ENCODE measurements at places on chromosomes 1 and 21.

DNA sequence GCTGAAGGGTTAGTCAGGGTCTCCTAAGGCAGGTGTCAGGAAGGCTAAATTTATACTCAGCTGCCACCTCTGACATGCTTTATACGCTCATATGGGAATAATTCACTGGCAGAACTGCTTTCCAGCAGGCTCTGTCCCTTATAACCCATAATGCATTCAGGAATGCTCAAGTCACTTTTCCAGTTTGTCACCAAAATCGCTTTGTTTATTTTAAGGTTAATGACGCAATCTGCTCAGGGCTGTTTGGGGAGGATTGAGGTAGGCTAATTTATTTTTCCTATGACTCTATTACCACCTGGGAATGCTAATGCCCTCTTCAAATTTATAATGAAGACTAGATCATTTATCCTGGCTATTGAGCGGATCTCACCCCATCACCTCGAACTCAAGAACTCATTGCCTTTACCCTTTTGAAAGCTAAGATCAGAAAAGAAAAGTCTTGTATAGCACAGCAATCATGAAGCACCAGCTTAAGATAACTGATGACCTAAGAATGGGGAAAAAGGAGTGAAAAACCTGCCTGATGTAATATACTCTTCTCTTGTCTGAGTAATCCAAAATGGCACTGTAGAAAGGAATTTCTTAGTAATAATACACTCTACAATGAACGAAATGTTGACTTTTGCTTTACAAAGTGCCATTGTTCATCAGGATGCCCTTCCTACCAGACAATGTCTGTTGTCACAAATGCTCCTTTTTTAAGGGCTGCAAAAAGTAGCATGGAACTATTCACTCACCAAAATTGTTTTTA lies 97.9 kb upstream of the EXO1 start:
- no peak for DNase-seq

GRCh38 chr1:162327788-162328165 lies 48.9 kb downstream of the SPATA46 start:
- no peak for DNase-seq

- no peak for DNase-seq
These were observed 88.2 kb upstream of the WNT4 start for GRCh38 chr1:22231068-22231593.

DNA sequence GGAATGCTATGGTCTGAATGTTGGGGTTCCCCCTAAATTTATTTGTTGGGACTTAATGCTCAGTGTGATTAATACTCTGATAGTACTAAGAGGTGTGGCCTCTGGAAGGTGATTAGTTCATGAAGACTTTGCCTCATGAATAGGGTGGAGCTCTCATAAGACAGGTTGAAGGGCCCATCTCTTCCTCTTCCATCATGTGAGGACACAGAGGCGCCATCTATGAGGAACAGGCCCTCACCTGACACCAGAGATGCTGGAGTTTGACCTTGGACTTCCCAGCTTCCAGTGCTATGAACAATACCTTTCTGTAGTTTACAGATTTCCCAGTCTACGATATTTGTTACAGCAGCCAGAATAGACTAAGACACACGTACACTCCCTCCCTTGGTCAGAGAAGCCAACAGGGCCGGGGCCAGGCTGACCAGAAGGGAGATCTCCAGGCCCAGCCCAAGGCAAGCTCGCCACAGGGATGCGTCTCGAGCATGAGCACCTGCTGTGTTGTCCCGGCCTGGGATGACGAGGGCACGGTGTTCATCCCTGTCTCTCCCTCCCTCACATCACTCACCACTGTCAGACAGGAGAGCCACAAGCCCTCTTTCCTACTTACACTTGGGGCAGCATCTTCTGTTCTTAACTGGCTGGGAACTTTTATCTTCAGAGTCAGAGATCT lies 4.7 kb upstream of the ABCG1 start:
- DNase-seq, result no peak

- DNase-seq, result no peak
These were observed 36.3 kb upstream of the MYOCOS start for GRCh38 chr1:171585715-171586114.

- DNase-seq, result no peak
These were observed 51.0 kb downstream of the ECE1 start for GRCh38 chr1:21239221-21239620.

DNA sequence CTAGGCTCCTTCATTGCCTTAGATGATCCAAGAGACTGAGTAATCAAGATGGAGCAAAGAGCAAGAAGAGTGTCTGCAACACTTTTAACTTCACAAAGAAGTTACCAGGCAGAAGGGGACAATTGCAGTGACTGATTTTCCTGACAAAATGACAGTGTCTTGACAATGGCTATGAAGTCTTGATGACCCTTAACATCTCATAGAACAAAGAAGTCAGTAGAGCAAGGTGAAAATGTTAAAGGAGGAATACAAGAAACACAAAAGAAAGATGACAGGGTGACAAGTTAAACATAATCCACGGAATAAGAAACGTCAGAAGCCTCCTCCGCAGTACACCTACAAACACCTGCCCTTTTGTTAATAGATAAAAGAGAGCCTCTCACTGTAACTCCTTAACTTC lies 15.1 kb upstream of the VCAM1 start:
- DNase-seq, result no peak

DNA sequence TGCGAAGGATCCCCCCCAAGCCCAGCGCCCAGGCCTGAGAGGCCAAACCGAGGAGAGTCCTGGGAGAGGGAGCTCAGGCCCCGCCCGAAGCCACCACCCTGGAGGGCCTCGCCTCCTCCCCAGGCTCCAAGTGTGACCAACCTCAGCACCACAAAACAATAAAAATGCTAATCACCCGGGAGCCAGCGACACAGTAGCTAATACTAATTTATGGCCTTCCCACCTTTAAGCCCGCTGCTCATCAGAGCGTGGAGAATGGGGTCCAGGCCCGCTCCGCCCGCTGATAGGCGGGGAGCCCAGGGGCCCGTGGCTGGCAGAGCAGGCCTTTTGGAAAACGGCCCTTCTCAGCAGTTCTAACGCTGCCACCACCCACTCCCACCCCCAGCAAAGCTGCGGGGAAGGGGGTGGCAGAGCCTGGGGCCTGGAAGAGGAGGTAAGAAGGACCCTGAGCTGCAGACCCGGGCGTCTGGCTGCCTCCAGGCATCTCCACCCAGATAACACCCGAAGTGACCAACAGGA lies 20.4 kb upstream of the TAS1R2 start:
- DNase-seq, result no peak

- DNase-seq, result no peak
These were observed 6.5 kb downstream of the WLS start for GRCh38 chr1:68225781-68226180.

GRCh38 chr21:25925064-25925800 lies 190.5 kb downstream of the GABPA start:
- no peak for DNase-seq

- no peak for DNase-seq
These were observed 181.5 kb downstream of the PRDM2 start for GRCh38 chr1:13881385-13882088.

DNA sequence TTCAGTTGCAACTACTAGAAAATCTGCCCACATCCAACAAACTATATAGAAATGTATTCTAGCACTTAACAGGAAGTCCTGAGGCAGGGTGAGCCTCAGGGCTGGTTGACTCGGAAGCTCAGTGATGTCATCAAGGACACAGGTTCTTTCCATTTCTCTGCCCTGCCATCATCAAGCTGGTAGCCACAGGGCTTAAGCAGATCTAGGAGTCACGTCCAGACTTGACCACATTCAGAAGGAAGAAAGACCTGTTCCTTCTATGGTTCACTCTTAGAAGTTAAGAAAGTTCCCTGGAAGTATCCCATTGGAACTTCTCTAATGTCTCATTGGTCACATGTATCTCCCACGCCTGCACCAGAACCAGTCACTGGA lies 438.1 kb downstream of the PRDM2 start:
- DNase-seq, result no peak

GRCh38 chr1:223803211-223803610 lies 42.5 kb downstream of the TP53BP2 start:
- DNase-seq, result no peak

GRCh38 chr1:160211046-160211790 lies 6.0 kb downstream of the PEA15 start:
- no peak for DNase-seq

GRCh38 chr1:6783936-6784559 lies 1.2 kb upstream of the CAMTA1 start:
- DNase-seq, result no peak

DNA sequence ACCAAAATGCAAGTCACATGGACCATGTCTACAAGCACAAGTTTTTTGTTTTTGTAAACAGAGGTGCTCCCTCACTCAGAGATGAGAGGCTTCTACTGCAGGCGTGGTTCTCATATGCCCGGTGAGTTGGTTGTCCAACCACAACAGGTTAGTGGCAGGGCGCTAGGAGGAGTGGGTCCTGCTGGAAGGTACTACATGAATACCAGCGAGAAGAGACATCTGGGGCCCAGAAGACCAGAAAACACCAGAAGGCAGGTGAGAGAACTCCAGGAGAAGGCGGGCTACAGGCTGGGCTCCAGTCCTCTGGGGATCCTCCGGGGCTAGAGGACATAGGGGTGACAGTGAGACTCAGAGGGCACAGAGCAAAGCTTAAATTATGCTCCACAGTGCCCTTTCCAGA lies 366.5 kb downstream of the MATN1 start:
- DNase-seq, result no peak

DNA sequence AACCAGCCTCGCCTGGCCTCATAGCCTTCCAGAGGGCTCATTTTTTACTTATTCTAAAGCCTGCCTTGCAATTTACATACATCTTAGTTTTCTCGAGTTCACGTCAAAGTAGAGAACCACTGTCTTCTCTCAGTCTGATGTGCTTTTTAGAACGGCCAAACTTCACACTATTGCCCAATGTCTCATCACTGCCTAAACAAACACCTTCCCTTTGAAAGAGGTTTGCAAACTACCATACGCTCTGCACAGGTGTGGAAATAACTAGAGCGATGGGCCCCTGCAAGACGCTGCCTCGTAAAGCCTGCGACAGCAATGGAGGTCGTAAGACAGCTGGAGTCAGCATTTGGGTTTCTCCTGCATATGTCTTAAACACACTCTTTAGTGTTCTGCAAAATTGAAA lies 22.6 kb downstream of the PRDM15 start:
- no peak for DNase-seq

- DNase-seq, result no peak
These were observed 230.6 kb downstream of the TNR start for GRCh38 chr1:175512637-175513412.

DNA sequence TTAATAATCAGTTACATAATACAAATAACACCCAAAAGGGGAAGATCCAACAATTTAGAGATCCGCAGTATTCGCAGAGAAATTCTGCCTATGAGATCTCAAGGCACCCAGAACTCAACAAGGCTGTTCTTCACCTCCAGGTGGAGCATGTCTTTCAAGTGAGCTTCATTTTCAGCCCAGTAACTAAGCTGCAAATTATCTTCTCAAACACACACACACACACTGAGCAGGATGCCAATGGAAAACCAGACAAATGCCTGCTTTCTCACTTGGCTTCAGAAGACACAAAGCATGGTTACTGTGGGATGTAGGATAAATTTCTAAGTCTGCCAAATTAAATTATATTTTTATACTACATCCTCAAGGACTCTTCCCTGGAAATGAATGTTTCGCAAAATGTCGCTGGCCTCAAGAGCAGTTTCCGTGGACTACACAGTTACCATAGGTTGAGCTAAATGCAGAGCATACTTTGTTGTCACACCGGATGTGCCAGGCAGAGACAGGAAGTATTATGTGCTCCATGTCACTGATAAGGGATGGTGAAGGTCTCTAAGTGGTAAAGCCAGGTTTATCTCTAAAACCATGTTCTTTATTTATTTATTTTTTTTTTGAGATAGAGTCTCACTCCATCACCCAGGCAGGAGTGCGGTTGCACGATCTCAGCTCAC lies 30.3 kb downstream of the UBR4 start:
- DNase-seq, result no peak

GRCh38 chr1:56175211-56175610 lies 404.2 kb downstream of the PLPP3 start:
- DNase-seq, result no peak

DNA sequence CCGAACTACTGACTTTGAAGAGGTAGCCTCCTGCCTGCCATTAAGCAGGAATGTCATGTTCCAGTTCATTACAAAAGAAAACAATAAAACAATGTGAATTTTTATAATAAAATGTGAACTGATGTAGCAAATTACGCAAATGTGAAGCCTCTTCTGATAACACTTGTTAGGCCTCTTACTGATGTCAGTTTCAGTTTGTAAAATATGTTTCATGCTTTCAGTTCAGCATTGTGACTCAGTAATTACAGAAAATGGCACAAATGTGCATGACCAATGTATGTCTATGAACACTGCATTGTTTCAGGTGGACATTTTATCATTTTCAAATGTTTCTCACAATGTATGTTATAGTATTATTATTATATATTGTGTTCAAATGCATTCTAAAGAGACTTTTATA lies 159.8 kb upstream of the SGIP1 start:
- DNase-seq, result no peak

All from NCI-H345 (cell line).